KBM-7 (cell line): ENCODE measurements at places on chromosomes 7 and 10.

DNA sequence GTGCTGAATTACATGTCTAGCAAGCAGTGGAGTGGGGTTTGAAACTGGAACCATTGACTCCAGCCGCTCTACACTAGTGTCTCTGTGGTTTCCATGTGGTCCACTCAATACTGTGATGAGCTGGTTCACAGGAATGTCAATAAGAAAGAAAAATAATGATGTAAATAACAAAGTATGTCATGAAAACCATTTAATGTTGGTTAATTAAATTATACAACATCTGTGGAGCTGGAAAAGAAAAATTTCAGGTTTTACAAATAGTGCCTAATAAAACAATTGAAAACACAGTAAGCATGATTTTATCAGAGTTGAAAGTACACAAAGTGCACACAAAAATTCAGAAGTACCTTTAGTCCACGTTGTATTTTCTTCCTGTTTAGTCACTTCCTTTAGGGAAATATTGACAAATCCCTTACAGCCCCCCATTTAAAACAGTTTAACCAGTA lies 28.7 kb upstream of the NAMPT start:
- no peak for DNase-seq

GRCh38 chr7:135334830-135335543 lies 101.3 kb downstream of the STRA8 start:
- no peak for DNase-seq

DNA sequence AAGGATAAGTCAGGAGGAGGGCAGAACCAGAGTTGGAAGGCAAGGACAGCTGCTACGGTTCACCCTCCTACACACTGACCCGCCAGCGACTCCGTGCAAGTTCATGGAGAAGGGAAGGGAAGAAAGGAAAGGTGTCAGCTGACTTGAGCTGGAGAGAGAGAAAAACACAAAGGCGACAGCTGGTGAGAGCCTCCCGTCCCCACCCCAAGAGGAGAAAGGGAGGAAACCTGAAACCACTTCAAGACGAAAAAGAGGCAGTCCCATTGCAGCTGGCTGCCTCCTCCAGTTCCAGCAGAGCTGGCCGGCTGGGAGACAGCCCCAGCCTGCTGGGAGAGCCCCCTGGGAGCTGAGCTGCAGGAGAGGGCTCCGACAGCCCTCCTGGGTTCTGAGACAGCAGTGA lies 75.2 kb downstream of the PARD3 start:
- peak; percentile 58 for DNase-seq

- peak; percentile 28 for DNase-seq
Observed at GRCh38 chr10:19929506-19930140, 113.4 kb downstream of the PLXDC2 start.

- peak; percentile 47 for DNase-seq
Observed at GRCh38 chr7:139231513-139232376, 708 bp downstream of the UBN2 start.

DNA sequence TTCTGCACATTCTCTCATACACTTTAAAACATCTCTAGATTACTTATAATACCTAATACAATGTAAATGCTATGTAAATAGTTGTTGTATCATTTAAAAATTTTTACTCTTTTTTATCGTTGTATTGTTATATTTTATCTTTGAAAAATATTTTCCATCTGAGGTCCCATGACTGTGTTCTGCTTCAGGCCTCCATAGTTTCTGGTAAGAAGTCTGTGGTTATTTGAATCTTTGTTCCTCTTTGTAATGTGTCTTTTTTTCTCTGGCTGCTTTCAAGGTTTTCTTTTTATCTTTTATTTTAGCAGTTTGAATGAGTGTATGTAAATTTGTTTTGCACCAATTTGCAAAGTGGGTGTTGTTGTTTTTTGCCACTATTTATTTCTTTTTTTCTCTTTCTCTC lies 263.1 kb downstream of the RPS24 start:
- DNase-seq: peak; percentile 34

DNA sequence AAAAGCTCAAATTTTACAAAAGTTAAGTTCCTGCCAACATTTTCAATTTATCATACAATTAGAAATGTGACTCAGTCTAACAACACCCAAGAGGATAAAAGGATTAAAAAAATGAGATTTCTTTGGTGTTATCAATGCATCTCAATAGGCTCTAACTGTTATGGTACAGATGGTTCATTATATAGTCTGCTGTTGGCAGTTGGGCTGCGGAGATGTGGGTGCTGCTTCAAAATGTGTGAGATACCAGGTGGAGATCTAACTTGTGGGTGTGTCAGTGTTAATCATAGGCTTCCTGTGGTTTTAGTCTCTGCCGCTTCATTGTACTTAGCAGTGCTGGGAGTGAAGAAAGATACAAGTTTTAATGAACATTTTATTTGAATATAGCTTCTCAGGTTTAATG lies 231.2 kb downstream of the EXOC4 start:
- DNase-seq: peak; percentile 9

DNA sequence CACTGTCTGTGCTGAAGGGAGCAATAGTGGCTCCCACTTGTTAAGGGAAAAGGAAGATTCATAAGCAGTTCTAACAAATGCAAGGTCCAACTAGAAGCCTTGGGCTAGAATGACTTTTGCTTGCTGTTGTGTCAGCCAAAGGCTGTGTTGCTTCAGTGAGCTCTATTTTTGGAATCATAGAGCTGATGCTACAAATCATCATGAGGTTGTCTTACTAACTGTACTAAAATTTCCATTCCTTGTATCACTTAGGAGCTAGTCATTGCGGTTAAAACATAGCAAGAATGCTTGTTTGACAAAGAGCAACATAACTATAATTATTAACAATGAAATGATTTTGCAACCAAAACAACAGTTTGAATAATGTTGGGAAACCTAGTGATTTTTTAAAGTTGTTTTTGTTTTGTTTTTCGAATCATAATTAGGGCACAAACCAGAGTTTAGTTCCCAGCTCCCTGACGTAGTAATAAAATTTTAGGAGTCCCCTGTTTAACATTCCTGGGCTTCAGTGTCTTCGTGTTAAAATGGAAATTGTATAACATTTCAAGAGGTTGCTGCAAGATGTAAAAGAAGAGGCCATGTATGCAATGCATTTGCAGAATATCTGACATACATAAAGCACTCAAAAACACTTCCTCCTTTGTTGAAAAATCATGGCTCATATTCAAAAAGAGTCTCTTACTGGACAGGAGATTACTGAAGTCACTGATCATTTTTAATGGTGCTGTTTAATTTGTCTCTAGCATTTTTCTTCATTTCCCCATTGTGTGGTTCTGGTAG lies 183.4 kb downstream of the MACC1 start:
- no peak for DNase-seq

DNA sequence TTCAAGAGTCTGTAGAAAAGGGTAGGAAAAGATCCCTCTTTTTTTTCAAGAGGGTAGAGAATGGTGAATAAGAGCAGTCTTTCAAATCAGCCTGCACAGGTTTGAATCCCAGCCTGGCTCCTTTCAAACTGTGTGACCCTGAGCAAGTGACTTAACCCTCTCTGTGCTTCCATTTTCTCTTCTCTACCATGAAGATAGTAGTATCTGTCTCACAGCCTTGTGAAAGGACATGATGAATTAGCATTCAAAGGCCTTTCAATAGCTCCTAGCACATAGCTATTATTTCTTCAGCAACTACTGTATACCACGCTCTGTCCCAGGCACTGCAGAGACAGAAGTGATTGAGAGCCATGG lies 25.4 kb downstream of the LEP start:
- DNase-seq: no peak

DNA sequence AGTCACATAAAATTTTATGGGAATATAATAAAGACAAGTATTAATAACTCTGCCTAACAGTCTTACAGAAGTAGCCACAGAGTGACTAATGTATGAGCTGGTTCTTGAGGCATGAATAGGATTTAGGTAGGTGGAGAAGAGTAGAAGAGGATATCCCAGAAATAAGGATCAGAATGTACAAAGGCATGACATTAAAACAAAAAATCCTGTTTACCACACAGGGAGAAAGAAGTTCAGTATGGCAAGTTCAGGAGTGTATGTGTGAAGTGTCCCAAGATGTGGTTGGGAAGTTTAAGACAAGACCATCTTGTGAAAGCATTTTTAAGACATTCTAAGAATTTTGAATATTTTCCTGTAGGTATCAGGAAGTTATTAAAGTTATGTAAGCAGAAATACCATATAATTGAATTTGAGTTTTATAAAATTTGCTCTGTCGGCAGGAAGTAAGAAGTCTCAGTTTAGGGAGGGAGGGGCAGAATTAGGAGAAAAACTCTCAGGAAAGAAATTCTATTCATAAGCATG lies 64.7 kb upstream of the CAV2 start:
- DNase-seq: no peak

- DNase-seq: no peak
Observed at GRCh38 chr7:15571301-15571878, 9.6 kb upstream of the AGMO start.

DNA sequence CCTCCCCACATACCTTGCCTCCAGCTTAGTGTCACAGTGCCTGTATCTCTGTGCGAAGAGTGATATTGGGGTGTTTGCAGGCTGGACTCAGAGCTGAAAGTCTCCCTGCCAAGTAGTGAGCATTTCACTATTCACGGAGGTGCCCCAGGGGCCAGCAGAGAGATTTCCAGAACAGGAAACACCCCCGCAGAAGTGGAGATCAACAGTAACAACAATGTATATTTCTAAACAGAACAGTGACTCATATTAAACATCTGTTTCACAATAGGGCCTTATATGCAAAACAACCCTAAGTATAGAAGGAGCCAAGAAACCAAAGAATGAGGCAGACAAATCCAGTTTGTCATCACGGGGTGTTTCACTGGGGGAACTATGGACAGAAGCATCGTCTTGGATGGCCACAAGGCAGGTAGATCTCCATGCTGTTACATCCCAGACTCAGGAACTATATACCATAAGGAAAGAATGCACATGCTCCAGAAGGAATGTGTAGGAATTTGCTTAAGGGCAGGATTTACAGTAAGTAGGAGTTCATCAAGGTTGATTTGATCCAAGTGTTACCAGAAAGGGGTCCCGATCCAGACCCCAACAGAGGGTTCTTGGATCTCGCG lies 29.3 kb upstream of the CCL24 start:
- DNase-seq: peak; percentile 43

- DNase-seq: no peak
Observed at GRCh38 chr10:72351479-72351878, 3.2 kb downstream of the DNAJB12 start.

DNA sequence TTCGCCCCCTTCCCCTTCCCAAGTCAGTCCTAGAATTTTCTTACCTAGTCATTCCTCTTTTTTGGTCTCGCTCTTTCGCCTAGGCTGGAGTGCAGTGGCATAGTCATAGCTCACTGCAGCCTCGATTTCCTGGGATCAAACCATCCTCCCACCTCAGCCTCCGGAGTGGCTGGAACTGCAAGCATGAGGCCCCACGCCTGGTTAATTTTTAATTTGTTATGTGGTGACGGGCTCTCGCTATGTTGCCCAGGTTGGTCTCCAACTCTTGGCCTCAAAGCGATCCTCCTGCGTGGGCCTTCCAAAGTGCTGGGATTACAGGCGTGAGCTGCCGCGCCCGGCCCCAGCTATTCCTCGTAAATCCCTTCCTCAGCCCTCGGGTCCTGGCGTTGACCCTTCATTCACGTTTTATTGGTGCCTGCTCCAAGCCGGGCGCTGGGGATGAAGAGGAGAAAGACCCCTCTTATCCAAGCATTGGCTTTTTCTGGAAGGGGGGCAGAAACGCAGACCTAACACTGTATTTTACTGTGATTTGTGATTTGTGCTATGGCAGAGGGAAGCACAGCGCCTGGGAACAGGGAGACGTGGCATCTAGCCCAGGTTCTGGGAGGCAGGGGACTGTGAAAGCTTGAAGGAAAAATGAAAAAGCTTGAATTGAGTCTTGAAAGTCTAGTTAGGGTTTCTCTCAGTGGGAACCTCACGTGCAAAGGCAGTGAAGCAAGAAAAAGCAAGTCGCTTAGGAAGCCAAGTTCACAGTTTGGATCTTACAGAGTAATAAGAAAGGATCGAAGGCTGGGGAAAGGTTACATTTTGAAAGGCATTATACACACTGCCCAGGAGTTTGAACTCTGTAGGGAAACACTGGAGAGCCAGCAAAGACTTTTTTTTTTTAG lies 516 bp downstream of the ZNHIT1 start:
- no peak for DNase-seq

DNA sequence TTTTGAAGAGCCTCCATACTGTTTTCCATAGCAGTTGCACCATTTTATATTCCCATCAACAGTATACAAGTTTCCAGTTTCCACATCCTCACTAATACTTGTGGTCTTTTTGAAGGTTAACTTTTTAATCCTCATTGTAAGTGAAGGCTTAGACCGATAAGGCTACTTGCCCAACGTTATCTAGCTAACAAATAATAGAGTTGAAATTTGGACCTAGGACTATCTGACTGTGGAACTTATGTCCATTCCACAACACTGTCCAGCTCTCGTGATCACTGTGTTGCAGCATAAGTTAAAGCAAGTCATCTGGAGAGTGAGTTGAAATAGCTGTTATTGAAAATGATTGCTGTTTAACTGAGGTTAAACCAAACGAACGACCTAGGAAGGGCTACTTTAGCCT lies 84.0 kb downstream of the ZNF92 start:
- no peak for DNase-seq

DNA sequence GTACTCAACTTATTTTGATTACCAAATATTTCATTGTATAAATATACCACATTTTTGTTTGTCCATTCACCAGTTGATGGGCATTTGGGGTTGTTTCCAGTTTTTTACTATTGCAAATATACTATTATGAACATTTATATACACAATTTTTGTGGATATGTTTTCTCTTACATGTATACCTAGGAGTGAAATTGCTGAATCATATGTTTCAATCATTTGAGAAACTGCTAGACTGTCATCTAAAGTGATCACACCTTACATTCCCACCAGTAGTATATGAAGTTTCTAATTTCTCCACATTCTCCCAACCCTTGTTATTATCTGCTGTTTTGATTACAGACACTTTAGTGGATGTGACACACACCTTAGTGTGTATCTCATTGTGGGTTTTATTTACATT lies 257.9 kb downstream of the ABCA13 start:
- no peak for DNase-seq

DNA sequence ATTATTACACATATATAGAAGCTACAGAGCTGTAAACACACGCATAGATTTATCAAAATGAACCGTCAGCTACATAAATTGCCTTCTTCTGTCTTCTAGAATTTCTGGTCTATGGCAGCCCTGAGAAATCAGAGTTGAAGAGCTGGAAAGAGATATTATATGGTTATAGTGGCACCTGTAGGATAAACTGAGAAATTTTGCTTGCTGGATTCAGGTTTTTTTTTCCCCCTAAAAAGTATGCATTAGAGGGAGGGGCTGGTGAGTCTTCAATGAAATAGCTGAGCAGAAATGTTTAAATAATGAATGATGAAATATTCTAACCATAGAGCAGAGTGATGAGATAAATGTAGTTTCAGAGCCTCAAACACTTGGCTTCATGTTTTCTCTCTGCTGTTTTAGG lies 78.0 kb upstream of the DYNC1I1 start:
- DNase-seq: no peak

DNA sequence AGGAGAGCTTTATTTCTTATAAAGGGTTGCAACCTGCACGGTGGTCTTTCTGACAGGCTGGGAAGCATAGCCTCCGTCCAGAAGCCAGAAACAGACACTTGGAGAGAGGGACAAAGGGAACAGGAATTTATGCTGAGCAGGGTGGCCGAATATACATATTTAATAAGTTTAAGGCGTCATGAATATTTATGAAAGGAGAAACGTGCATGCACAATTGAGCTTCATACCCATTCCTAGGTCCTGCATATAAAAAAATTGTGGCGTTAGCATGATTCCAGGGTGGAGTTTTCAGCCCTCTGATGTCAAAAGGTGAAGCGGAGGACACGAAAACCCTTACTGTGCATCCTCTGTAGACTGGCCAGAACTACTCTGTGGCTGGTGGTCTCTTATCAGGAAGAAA lies 10.7 kb downstream of the CCDC126 start:
- DNase-seq: no peak
